HFFc6 (cell line): ENCODE measurements at places on chromosomes 13 and 19. TPM values are rescaled to one million over a fixed set of nuclear protein-coding genes. Genes with fewer than 3 reads are reported as not detected.

GRCh38 chr13:80338781-80339562, 2.0 kb downstream of the SPRY2 start:
- H3K27ac ChIP-seq = no peak overlapping the region
- peak; percentile 77 for DNase-seq
- H3K27me3 ChIP-seq = peaks cover 7% of the 10 kb centered on the region
- H3K4me1 ChIP-seq = peaks cover 53% of the 10 kb centered on the region
- H3K36me3 ChIP-seq = peaks cover 14% of the 10 kb centered on the region

DNA sequence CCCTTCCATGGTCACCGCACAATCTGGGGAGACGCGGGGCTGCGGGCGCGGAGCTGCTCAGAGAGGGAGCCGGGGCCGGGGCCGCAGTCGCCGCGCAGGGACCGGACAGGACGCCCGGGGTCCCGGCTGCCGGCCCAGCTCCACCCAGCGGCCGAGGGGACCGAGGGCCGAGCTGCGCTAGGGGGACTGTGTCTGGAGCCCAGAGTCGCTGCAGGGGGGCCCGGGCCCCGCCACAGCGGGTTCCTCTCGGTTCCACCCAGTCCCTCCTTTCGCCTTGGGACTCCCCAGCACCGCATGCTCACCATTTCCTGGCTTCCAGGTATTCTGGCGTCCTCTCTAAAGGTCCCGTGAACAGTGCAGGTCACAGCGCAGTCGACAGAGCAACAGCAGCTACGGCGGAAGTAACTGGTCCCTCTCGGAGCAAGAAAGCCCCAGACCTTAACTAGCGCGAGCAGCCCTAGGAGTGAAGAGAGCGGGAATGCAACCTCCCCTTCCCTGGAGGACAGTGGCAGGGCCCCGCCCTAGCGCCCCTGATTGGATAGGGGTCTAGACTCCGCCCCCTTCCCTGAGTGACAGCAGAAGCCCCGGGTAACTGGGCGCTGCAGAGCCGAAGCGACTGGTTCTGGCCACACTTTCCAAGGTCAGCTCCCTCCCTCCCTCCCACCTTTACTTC, at the start of gene ZNF878:
Gene ZNF878 (minus strand): TSS at position 465 of the 673 bp plus-strand sequence. CDS start 160 bp downstream, at position 305.
- H3K36me3 ChIP-seq = peaks cover 11% of the 10 kb centered on the region; the same call in 1 of the 2 replicates
- H3K27me3 ChIP-seq = peaks cover 2% of the 10 kb centered on the region; the same call in 1 of the 2 replicates
- H3K4me3 ChIP-seq = peak within 1 kb of the TSS; percentile 93
- H3K27ac ChIP-seq = peak within 1 kb of the TSS; percentile 59; the same call in 1 of the 2 replicates
- DNase-seq = peak; percentile 66

- H3K4me3 ChIP-seq = no peak overlapping the region
- H3K27ac ChIP-seq = no peak overlapping the region
- H3K36me3 ChIP-seq = no peaks in the 10 kb centered on the region
- peaks cover 8% of the 10 kb centered on the region; the same call in 1 of the 2 replicates for H3K4me1 ChIP-seq
Observed at GRCh38 chr19:7376151-7376852, 27.6 kb downstream of the ARHGEF18 start.

DNA sequence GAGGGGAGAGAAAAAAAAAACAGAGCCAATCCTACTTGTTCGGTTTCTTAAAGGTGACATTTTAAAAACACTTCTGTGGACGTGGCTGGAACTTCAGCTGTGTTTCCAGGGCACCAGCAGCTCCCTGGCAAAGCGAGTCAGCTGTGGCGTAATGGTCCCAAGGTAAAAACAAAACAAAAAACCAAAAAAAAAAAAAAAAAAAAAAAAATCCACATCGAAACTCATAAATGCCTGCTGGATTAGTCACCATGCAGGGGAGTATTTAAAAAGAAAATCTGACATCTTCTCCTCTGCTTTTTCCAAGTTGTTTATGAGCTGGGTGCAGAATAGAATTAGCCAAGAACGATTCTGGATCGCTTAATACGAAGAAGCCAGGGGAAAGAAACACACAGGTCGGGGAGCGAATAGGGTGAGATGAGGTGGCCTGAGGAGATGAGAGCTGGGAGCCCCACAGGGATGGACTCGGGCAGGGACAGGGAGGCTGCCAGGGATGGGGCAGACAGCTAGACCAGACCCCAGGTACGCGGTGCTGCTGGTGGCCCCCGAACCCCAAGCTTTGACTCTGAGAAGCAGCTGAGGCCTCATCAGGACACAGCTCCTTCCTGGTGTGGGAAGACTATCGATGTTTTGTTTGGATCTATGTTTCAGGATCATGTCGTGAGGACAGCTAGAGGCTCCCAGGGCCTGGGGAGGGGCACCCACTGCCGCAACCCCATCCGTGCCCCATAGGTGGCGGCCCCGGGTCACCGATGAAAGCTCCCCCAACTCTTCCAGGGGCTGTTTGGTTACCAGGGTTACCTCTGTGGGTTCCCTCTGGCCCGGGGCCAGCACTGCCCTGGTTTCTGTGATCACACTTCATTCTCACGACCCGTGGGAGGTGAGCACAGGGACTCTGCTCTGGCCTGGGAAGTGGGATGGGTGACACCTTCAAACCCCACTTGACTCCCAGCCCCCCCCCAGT, 3.1 kb upstream of the CTXN1 start:
- DNase-seq = peak; percentile 89
- H3K4me3 ChIP-seq = peak overlapping the region; percentile 75
- peaks cover 4% of the 10 kb centered on the region for H3K36me3 ChIP-seq
- H3K27ac ChIP-seq = peak overlapping the region; percentile 98
- H3K27me3 ChIP-seq = peaks cover 2% of the 10 kb centered on the region
- peaks cover 23% of the 10 kb centered on the region for H3K4me1 ChIP-seq

DNA sequence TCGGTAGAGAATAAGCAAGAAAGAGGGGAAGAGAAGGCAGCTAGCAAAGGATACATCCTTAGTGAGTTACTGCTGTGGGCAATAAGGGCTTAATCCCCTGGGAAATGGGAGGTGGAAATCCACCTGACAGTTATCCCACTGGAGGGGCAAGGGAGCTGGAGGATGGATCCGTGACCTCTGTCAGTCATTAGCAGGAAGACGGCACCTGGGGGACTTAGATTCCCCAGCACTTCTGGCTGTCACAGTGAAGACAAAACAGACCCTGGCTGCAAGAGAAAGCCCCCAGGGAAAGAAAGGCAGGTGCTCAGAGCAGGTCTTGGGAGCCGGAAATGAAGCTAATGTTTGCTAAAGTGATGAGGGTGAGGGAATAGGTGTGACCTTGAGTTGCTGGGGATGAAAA, 70.4 kb upstream of the MRI1 start:
- H3K27me3 ChIP-seq = peaks cover 20% of the 10 kb centered on the region
- H3K36me3 ChIP-seq = no peaks in the 10 kb centered on the region
- peaks cover 11% of the 10 kb centered on the region for H3K4me1 ChIP-seq
- H3K27ac ChIP-seq = no peak overlapping the region
- DNase-seq = no peak
- no peak overlapping the region for H3K4me3 ChIP-seq

DNA sequence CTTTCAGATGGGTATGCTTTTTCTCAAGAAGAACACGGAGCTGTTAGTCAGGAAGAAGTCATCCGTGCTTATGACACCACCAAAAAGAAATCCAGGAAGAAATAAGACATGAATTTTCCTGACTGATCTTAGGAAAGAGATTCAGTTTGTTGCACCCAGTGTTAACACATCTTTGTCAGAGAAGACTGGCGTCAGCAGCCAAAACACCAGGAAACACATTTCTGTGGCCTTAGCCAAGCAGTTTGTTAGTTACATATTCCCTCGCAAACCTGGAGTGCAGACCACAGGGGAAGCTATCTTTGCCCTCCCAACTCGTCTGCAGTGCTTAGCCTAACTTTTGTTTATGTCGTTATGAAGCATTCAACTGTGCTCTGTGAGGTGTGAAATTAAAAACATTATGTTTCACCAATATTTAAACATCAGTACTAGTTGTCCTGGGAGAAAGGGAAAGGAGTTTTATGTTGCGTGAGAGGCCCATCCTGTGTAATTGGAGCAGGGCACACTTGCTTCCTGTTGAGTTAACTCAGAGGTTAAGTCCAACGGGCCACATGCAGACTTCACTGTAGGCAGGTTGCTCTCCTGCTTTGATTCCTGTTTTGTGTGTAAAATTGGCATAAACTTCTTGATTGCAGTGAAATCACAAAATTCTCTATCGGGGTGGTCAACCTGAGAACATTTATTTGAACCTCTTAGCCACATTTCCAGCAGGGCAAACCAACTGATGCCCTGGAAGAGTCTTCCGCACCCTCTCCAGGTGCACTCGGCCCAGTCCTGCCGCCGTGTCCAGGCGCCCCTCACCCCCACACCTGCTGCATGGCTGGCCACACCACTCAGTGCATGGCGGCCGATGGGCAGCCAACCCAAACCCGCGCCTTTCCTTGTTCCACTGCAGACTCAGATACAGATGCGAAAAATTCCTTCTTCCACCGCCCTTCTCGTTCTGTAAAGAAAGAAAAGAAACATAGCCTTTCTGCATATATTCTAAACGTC, 31.6 kb downstream of the SHISA2 start:
- H3K27ac ChIP-seq = peak overlapping the region; percentile 86
- peak; percentile 75 for DNase-seq
- H3K4me1 ChIP-seq = peaks cover 53% of the 10 kb centered on the region

DNA sequence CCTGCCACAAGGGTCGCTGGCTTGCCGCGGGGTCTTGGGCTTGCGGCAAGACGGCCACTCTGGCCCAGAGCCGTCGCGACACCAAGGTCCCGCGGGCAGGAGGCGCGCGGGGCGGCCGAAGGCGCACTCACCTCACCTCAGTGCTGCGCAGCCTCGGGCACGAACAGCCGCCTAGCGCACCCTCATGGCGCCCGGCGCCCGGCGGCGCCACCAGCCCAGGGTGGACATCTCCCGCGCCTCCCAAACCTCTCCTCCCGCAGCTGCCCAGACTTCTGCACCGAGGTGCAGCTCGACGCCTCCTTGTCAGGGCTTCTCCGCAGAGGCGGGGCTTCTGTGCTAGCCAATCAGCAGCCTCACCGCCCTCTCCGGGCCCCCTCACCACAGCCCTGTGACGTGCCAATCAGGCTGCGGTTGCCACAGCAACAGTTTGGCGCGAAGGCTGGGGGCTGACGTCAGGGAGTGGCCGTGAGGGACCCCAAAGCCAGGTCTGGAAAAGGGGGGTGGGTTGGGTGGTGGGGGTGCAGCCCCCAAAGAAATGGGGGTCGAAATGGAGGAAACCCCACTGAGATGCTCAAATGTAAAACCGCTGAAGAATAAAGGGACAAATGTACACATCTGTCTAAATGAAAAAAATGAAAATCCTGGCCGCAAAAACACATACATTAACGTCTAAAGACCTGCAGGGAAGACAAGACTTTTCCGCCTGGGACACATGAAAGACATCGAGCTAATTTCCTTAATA, at the start of the genes PEG3 and ZIM2:
Gene PEG3 (minus strand): TSS at position 276 of the 742 bp plus-strand sequence. CDS start 16,071 bp downstream, outside the sequence.
Gene ZIM2 (minus strand): TSS at position 276 of the 742 bp plus-strand sequence. CDS start 16,449 bp downstream, outside the sequence.
- peaks cover 10% of the 10 kb centered on the region for H3K36me3 ChIP-seq
- H3K4me3 ChIP-seq = no peak within 1 kb of the TSS
- no peaks in the 10 kb centered on the region for H3K4me1 ChIP-seq
- H3K27ac ChIP-seq = no peak within 1 kb of the TSS

GRCh38 chr13:73657821-73658540, 476.2 kb downstream of the KLF12 start:
- peaks cover 28% of the 10 kb centered on the region for H3K4me1 ChIP-seq
- no peak overlapping the region for H3K27ac ChIP-seq
- H3K36me3 ChIP-seq = peaks cover 14% of the 10 kb centered on the region
- no peak overlapping the region for H3K4me3 ChIP-seq

DNA sequence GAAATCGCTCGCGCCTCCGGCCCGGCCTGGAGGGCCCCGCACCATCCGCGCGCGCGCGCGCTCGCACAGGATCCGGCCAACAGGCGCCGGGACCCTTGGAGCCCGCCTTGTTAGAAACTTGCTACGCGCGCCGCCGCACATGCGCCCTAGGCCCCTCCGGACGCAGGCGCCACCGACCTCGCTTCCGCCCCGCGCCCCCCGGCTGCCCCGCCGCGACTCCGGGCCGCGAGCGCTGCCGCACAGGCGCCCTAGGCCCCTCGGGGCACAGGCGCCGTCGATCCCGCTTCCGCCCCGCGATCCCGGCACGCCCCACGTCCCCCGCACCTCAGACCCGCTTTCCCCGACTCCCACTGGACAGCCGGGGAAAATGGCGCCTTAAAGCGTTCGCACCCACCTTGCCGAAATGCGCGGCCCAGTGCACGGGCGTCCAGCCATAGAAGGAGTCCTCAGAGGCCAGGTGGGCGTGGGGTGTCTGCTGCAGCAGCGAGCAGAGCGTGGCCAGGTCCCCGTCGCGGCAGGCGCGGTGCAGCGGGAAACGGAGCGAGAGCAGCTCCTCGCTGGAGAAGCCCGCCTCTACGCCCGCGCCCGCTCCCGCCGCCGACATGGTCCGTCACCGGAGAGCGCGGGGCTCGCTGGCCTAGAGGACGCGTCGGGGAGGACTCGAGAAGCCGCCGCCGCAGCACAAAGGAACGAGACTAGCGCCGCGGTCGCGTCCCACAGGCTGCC, 375 bp downstream of the ANKRD10 start:
- peaks cover 64% of the 10 kb centered on the region for H3K4me1 ChIP-seq
- peak overlapping the region; percentile 89 for H3K4me3 ChIP-seq
- H3K36me3 ChIP-seq = peaks cover 16% of the 10 kb centered on the region
- H3K27ac ChIP-seq = peak overlapping the region; percentile 90
- peak; percentile 35 for DNase-seq

- H3K27me3 ChIP-seq = peaks cover 22% of the 10 kb centered on the region
- no peak overlapping the region for H3K27ac ChIP-seq
- H3K4me3 ChIP-seq = no peak overlapping the region; the same call in 1 of the 2 replicates
- no peak for DNase-seq
- H3K4me1 ChIP-seq = peaks cover 5% of the 10 kb centered on the region; the same call in 1 of the 2 replicates
Observed at GRCh38 chr19:39557811-39558623, 18.1 kb upstream of the EID2 start.

GRCh38 chr19:28486926-28487325, 726.0 kb downstream of the UQCRFS1 start:
- H3K4me1 ChIP-seq = no peaks in the 10 kb centered on the region
- no peaks in the 10 kb centered on the region for H3K27me3 ChIP-seq
- no peaks in the 10 kb centered on the region; the same call in 1 of the 2 replicates for H3K36me3 ChIP-seq
- no peak overlapping the region for H3K27ac ChIP-seq

GRCh38 chr13:91557328-91558090, 159.1 kb downstream of the GPC5 start:
- H3K27ac ChIP-seq = no peak overlapping the region
- no peaks in the 10 kb centered on the region for H3K4me1 ChIP-seq
- H3K36me3 ChIP-seq = no peaks in the 10 kb centered on the region
- H3K4me3 ChIP-seq = no peak overlapping the region
- H3K27me3 ChIP-seq = peaks cover 1% of the 10 kb centered on the region; the same call in 1 of the 2 replicates

- H3K27ac ChIP-seq = no peak overlapping the region
- H3K4me3 ChIP-seq = no peak overlapping the region
- H3K27me3 ChIP-seq = no peaks in the 10 kb centered on the region
- H3K4me1 ChIP-seq = no peaks in the 10 kb centered on the region
- 0 out of 2 replicates have a peak, but pooled peaks cover 5% of the 10 kb centered on the region for H3K36me3 ChIP-seq
Observed at GRCh38 chr13:22700246-22700887, 480.4 kb upstream of the SGCG start.

DNA sequence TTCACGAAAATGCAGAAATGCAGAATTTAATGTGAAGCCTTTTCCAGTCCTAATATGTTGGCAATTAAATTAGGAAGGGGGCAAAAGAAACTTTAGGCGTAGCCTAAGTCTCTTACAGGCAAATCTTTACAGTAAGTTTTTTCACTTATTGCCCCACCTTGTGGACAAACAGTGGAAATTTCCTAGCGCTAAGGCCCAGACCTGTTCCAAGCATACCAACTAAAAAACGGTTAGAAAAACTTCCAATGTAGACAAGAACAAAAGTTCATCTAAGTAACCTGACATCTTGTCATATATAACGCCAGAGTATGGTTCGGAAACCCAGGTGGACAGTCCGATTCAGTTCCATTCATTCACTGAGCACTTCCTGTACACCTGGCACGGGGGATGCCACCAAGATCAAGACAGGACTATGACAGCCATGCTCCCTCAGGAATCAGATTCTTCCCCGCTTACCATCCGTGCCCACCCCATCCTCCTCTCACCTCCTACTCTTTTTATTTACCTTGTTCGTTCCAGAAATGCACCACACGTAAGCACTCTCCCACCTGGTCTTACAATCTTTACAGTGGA, 4.9 kb downstream of the ZAR1L start:
- peaks cover 4% of the 10 kb centered on the region for H3K27me3 ChIP-seq
- peak overlapping the region; percentile 32; the same call in 1 of the 2 replicates for H3K27ac ChIP-seq
- H3K36me3 ChIP-seq = no peaks in the 10 kb centered on the region
- peaks cover 23% of the 10 kb centered on the region for H3K4me1 ChIP-seq

Gene SSC5D
- 50.0 to 60.7 TPM (median 54.8 TPM) in 3 replicates for total RNA-seq

Gene CCDC122
- total RNA-seq = 5.0 to 6.7 TPM (median 5.0 TPM) in 3 replicates

Gene FFAR3
- not detected in 3 replicates for total RNA-seq

Gene IGFL1
- total RNA-seq = not detected in 3 replicates

Gene CCL25
- total RNA-seq = not detected in 3 replicates
